Femur (tissue), 1 donor: ENCODE measurements at places on chromosomes 6 and 20.

- no peak for DNase-seq
These were observed 17.7 kb downstream of the TGM6 start for GRCh38 chr20:2398449-2398848.

DNA sequence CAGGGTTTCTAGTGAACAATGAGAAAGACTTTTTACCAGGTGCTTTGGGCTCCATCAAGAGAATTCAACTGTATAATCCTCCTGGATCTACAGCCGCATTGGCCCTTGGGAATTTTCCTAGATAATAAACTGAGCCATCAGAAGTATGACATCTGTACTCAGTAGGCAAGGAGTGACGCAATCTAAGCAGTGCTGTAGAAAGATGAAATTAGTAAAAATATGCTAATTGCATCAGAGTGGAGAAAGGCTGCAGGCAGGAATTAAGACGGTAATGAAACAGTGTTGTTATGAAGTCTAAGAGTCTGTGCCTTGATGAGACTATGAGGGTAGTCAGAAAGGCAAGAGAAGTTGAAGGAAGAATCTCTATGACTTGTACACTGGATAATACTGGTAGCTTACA lies 507.9 kb upstream of the SOX4 start:
- DNase-seq, result no peak

GRCh38 chr6:124078169-124078568 lies 274.5 kb downstream of the NKAIN2 start:
- DNase-seq, result no peak

- DNase-seq, result no peak
These were observed 126.5 kb upstream of the B3GAT2 start for GRCh38 chr6:71083308-71083820.

GRCh38 chr6:33904747-33905065 lies 100.9 kb upstream of the MLN start:
- DNase-seq, result no peak

- DNase-seq, result peak; percentile 31
These were observed 13.3 kb upstream of the ENPP5 start for GRCh38 chr6:46184114-46184513.

DNA sequence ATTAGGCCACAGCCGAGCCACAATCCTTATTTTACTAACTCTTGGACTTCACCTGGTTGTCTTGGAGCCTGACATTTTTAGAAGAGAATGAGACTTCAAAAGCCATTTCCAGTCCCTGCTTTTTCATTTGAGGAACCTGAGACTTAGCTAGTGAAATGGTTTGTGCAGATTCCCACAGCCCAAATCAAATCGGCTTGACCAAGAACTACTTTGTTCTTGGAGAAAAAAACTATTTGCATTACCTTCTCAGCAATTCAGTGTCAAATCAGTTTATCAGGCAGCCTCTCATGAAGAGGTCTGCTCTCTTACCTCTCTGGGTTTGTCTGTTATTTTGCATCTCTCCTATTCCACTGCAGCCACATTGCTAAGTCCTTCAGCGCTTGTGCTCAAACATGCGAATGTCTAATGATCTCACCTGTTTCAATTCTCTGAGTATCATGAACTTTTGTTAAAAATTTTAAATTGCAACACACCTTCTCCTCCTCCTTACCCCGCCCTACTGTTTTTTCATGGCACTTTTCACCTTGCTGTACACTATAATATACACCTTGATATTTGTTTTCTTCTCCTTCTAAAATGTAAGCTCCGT lies 573 bp upstream of the IFNGR1 start:
- DNase-seq, result no peak

- no peak for DNase-seq
These were observed 448.0 kb downstream of the TENT5A start for GRCh38 chr6:81304466-81304865.

DNA sequence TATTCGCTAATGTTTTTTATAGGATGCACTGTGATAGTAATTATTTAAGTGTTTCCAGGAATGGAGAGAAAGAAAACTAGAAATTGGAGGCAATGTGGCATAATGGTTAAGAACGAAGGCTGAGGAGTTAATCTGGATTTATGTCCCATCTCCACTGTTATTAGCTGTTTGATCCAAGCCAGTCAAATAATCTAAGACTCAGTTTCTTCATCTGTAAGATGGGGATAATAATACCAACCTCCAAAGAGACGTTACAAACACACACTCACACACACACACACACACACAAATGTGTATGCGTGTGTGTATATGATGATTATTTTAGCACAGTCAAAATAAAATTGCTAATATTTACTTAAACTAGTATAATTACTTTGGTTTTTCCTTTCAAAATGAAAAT lies 36.9 kb upstream of the TPD52L1 start:
- no peak for DNase-seq
